Upper lobe of left lung (tissue), 6 donors: ENCODE measurements at places on chromosomes 4 and X.

DNA sequence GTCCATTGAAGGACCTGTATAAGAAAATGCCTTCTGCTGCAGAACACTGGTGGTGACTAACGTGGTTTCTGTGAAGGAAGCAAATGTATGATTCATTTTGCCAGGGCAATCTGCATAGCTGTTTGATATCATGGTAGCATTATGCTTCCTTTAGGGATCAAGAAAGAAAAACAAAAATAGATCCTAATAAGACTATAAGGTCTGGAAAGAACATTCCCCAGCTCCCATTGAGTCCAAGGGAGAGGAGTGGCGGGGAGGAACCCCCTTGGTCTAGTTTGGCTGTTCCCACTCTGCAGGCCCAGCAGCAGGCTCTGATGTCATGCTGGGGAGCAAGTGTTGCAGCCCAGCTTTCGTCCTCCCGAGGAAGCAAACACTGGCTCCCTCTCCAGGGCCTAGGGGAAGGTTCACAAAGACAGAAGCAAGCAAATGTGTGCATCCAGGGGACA is 154.5 kb upstream of the GALNT7 start:
- no peak for DNase-seq

GRCh38 chr4:7297374-7297773 is 105.0 kb downstream of the SORCS2 start:
- no peak for DNase-seq

DNA sequence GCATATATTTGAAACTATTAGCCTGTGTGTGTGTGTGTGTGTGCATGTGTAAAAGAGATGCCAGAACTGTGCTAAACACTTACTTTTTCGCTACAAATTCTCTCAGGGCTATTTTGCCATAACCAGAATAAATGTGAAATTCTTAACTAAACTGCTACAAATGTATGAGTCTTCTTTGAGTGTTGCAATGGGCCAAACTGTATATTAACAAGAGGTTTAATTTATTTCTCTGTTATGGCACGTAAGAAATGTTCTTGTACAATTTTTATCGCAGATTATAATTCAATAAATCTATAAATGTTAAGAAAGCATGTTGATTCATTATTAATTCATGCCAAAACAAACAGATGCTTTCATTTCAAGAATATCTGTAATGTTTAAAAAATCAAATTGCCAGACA is 454.5 kb upstream of the PCDH7 start:
- DNase-seq: no peak

- DNase-seq: no peak
Measured at GRCh38 chr4:34039766-34040165, 2204.5 kb downstream of the ARAP2 start.

- no peak for DNase-seq
Measured at GRCh38 chrX:3177851-3178250, 136.6 kb downstream of the ARSF start.

- DNase-seq: no peak
Measured at GRCh38 chrX:10360116-10360515, 203.3 kb downstream of the CLCN4 start.

GRCh38 chr4:152500800-152501434 is 35.0 kb downstream of the FBXW7 start:
- DNase-seq: no peak

- DNase-seq: no peak
Measured at GRCh38 chrX:150610043-150610442, 41.6 kb downstream of the MTM1 start.

- no peak for DNase-seq
Measured at GRCh38 chr4:26736621-26737020, 124.0 kb upstream of the STIM2 start.

GRCh38 chrX:24014388-24015018 is 12.5 kb downstream of the KLHL15 start:
- no peak for DNase-seq

DNA sequence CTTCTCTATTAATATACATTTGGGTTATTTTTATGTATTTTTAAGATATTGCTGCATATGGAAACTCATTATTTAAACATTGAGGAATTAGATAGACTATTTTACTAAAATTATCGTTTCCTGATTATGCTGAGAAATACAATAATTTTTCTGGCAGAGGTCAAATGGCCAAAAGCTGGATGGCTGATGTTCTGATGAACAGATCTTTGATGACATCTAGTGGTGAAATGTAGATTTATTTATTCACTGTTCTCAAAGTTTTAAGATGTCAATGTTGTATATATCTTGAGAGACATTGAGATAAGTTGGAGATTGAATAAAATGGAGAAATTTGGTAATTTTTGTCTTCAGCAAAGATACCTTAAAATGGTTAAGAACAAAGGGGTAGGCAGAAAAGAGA is 96.2 kb downstream of the UGT8 start:
- DNase-seq: no peak

- no peak for DNase-seq
Measured at GRCh38 chrX:39560271-39560670, 537.5 kb downstream of the BCOR start.

DNA sequence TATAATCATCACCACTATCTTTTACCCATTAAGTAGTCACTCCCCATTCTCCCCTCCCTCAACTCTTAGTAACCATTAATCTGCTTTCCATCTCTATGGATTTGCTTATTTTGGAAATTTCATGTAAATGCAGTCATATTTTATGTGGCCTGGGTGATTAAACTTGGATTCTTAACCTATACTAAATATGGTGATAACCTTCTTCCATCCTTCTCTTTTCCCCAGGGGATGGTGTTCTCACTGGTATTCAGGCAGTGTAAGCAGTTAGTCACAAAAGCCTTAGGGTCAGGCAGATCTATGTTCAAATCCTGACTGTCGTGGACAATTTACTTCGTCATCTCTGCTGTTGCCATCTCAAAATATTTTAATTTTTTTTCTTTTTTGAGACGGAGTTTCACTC is 29.6 kb downstream of the RAB40AL start:
- DNase-seq: no peak

- DNase-seq: no peak
Measured at GRCh38 chr4:158282252-158282651, 72.0 kb downstream of the TMEM144 start.

DNA sequence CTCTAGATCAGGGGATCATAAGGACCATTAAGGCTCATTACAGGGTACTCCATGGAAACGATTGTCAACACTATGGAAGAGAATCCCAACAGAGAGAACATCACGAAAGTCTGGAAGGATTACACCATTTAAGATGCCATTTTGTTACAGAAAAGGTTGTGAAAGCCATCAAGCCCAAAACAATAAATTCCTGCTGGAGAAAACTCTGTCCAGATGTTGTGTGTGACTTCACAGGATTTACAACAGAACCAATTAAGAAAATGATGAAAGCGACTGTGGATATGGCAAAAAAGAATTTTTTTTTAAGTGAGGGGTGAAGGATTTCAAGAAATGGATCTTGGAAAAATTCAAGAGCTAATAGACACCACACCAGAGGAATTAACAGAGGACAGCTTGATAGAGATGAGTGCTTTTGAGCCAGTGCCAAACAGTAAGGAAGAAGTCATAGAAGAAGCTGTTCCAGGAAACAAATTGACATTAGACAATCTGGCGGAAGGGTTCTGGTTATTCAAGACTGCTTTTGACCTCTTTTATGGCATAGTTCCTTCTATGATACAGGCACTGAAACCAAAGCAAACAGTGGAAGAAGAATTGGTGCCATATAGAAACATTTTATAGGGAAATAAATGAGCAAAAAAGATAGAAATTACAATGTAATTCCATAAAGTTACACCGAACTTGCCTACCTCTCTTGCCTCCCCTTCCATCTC is 17.3 kb upstream of the LSM6 start:
- DNase-seq: no peak

DNA sequence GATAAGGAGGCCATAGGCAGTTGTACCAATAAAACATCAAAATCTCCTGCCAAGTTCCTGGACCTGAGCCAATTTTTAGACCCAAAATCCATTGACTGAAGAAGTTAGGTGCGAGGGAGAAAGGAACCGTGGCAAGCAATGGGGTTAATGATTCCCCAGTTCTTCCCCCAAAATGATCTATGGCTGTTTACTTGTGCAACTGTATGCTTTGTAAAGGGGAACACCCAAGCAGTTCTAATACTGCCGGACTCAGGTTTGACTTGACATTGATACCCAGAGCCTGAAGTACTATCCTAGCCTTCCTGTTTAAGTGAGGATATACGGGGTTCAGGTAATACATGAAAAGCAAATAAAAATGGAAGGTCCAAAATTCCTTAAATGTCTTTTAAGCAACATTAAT is 6.7 kb upstream of the EIF4E start:
- no peak for DNase-seq

DNA sequence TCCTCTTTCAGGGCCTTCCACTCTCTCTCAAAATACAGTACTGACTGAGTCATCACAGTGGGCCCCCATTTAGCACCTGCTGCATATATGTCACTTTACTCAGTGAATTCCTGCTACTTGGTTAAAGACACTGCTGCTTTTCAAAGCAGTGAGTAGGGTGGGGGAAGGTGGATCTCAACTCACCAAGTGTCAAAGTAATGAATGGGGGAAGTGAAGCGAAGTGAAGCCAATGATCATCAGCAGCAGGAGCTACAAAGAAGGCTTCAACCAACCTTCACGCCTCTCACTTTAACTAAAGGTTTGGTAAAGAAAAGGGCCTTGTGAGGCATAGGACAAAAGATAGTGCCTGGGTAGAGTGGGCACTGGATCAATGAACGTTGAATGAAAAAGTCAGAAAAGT is 424.1 kb downstream of the SMARCA1 start:
- no peak for DNase-seq

- DNase-seq: no peak
Measured at GRCh38 chr4:144557404-144557803, 88.6 kb upstream of the HHIP start.

- DNase-seq: no peak
Measured at GRCh38 chr4:38046727-38047489, 86.7 kb downstream of the PTTG2 start.

GRCh38 chrX:12971282-12972003 is 3.5 kb upstream of the TMSB4X start:
- no peak for DNase-seq

GRCh38 chr4:4721636-4722035 is 137.8 kb upstream of the MSX1 start:
- no peak for DNase-seq

- no peak for DNase-seq
Measured at GRCh38 chr4:164116286-164116685, 621.8 kb downstream of the TMA16 start.

GRCh38 chr4:56185901-56186300 is 201.4 kb downstream of the AASDH start:
- DNase-seq: no peak

DNA sequence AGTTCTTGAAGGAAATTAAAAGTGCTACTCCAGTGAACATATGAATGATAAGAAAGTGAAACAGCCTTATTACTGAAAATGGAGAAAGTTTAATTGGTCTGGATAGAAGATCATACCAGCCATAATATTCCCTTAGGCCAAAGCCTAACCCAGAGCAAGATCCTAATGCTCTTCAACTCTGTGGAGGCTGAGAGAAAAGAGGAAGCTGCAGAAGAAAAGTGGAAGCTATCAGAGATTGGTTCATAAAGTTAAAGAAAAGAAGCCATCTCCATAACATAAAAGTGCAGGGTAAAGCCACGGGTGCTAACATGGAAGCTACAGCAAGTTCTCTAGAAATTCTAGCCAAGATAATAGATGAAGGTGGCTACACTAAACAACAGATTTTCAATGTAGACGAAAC is 85.5 kb upstream of the ATOH1 start:
- DNase-seq: no peak

GRCh38 chrX:103417933-103418332 is 41.6 kb downstream of the BEX3 start:
- DNase-seq: no peak

DNA sequence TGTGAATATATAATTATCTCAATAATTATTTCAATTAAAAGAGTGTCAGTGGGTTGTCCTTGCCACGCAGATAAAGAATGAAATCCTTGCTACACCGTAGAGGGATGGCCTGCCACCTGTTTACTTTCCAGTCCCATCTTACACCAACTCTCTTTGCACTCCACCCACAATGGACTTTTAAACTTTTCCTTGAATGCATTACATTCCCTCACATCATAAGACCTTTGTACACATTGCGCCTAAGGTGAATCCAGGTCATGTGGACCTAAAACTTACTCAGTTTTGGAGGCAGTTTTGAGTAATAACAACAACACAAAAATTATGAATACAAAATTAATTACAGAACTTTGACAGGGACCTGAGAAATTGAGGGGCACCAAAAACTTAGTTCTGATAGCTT is 78.7 kb upstream of the PDE5A start:
- no peak for DNase-seq

DNA sequence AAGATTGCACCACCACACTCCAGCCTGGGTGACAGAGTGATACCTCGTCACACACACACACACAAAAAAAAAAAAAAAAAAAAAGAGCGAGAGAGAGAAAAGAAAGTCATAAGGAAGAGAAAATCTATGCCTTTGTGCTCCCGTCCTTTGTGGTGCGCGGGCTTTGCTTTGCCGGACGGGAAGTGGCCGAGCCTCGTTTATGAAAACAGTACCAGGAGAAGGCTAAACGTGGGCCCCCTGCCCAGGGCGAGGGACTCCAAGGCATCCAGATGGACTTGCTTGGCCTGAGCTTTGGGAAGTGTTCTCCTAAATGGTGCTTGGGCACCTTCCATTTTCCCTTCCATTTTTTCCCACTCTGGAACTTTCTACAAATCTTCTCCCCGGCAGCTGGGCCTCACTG is 109.3 kb upstream of the LRPAP1 start:
- DNase-seq: no peak

GRCh38 chr4:117900832-117901231 is 133.5 kb upstream of the NDST3 start:
- no peak for DNase-seq

DNA sequence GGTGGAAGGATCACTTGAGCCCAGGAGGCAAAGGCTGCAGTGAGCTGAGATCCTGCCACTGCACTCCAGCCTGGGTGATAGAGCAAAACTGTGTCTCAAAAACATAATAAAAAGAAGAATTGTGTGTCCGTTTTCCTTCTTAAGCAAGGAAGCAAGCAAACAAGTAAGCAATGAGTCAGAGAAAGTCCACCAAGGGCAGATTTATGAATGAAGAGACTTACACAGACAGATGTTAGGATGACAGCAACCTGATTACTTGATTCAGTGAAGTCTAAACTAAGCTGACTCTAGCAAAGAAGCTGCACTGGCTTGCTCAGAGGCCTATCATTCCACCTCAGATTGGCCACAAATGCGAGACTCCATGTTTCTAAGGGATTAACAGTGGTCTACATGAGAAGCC is 34.1 kb upstream of the SCML1 start:
- no peak for DNase-seq
